ENCODE measurements at places on chromosomes 13 and 19.

DNA sequence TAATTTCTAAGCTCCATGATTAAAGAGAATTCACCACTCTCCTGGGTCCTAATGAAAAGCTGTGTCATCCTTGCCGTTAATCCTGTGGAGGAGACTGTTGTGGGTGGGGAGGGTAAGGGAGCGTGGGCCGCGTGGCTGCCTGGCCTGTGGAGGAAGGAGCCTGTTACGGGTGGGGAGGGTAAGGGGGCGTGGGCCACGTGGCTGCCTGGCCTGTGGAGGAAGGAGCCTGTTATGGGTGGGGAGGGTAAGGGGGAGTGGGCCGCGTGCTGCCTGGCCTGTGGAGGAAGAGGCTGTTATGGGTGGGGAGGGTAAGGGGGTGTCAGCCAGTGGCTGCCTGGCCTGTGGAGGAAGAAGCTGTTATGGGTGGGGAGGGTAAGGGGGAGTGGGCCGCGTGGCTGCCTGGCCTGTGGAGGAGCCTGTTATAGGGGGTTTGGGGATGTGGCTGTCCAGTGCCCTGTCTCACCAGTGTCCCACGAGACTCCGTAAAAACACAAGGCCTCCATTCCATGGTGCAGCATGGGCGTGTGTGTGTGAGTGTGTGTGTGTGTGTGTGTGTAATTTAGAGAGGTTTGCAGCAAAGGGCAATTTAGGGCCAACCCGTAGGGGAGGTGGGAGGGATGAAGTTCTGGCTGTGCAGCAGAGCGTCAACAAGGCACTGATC lies 15.6 kb upstream of the DCUN1D2 start:
- no peak for DNase-seq

- DNase-seq: no peak
Measured at GRCh38 chr13:28001049-28001448, 12.6 kb upstream of the URAD start.

- DNase-seq: no peak
Measured at GRCh38 chr19:31312009-31312676, 37.1 kb downstream of the TSHZ3 start.

DNA sequence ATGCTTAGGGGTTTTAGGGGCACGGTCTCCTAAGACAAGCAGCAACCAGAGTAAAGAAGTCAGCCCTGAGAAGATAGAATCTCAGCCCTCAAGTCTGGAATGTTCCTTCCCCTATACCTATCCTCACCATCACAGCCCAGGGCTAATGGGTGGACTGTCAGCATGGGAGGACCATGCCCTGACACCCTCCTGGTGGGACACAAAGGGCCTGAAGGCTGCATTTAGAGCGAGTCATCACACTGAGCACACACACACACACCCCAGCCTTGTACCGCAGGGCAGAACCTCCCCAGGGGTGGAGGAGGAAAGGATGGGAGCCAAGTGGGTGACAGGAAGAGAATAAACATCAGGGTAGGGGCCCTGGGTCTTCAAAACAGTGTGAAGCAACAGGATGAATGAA lies 174.8 kb upstream of the SERP2 start:
- DNase-seq: no peak

DNA sequence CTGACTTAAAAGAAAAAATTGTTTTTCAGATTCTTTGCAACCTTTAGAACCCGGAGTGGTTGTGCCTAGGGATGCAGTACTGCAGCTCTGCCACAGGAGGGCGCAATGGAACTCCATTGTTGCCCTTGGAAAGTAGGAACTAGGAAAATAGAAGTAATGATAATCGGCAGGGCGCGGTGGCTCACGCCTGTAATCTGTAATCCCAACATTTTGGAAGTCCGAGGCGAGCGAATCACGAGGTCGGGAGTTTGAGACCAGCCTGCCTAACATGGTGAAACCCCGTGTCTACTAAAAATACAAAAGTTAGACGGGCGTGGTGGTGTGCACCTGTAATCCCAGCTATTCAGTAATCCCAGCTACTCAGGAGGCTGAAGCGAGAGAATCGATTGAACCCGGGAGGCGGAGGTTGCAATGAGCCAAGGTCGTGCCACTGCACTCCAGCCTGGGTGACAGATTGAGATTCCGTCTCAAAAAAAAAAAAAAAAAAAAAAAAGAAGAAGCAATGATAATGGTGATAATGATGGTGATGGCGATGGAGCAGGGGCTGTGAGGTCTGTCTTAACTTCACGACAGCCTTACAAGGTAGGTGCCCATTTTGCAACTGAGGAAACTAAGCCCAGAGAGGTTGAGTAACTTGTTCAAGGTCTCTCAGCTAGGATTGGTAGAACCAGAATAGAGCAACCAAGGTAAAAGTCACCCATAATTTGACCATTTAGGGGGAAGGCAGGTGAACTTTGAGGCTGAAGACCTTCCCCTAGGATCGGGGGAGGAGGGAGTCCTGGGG lies 5.5 kb upstream of the ADAMTS10 start:
- DNase-seq: no peak

- no peak for DNase-seq
Measured at GRCh38 chr13:109853153-109853552, 66.8 kb upstream of the IRS2 start.

- DNase-seq: no peak
Measured at GRCh38 chr19:47094557-47095475, 18.8 kb downstream of the ZC3H4 start.

- DNase-seq: peak; percentile 60
Measured at GRCh38 chr19:3712663-3713611, 4.8 kb downstream of the TJP3 start.

GRCh38 chr19:16351133-16351809 lies 26.6 kb downstream of the KLF2 start:
- no peak for DNase-seq

DNA sequence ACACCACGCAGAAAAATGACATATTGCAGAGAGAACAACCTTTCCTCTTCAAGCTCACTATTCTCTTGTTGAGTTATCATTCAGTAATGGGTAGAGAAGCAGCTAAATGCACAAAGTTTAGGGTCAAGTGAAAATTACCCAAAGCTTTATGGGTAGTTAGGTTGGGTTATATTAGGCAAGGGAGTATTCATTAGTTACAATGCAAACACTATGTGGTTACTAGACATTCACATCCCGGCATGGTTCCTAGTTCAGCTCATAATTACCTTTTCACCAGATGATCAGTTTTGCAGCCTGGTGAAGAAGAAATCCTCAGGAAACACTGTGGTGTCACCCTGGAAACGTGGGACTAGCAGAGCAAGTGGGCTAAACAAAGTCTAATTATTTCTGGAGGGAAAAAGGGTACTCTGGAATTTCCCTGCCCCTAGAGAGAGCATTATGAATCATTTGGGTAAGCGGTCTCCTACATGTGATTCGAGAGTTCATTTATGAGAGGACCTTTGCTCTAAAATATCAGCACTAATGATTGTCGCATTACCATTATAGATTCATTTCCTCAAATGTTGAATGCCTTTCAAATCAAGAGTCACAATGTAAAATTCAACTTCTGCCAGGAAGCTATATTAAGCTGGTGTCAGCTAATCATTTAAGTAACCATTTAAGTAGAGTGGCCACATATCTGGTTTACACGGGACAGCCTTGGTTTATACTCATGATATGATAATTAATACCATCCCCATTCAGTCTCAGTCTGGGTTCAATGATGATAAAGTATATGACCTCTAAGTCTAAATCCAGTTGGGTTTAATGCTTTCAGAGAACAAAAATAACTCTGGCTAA lies 1208.0 kb downstream of the DIAPH3 start:
- DNase-seq: no peak

GRCh38 chr13:40113643-40114304 lies 458.3 kb downstream of the COG6 start:
- DNase-seq: no peak

DNA sequence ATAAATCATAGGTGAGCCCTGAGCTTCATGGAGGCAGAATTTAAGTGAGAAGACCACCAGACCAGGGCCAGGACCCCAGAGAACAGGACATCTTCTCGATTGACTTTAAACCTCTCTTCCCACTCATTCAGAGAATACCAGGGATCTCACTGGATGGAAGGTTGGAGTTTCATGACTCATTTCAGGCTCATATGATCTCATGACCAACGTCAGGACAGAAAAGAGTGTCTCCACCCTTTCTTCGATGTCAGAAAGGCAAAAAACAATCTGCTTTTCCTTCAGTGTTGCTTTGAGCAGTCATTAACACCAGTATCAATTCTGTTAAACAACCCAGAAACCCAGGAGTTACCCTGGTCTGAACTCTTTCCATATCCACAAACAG lies 361.0 kb downstream of the KLF12 start:
- no peak for DNase-seq

DNA sequence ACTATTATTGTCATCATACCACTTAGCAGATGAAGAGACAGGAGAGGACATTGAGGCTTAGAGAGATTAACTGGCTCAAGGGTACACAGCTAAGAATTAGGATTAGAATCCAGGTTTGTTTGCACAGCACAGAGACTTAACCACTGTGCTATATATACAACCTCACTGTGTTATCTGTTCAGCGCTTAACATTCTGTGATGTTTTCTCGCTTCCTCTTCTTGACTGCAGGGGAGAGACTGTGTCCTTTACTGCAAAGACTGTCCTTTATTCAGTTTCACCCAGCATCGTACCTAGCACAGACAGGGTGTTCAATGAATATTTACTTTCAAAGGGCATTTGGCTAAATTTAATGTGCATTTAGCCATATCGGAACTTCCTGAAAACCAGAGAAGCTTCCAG lies 54.9 kb upstream of the PCDH8 start:
- no peak for DNase-seq

DNA sequence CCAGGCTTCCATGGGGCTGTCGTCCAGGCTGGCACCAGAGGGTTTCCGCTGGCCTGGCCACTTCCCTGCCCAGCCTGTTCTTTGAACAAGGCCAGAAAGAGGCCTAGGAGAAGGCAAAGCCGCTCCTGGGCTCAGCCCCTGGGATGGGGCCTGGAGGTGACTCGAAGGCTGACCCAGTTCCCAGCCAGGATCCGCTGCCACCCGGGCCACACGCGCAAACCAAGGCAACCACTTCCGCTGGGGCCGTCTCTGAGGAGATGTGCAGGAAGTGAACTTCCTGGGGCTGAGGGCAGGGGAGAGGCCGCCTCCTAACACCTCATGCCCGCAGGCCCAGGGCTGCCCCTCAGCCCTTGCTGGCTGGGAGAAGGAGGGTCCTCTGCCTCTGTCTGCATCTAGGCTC lies 15.2 kb downstream of the PLEKHF1 start:
- DNase-seq: peak; percentile 74

DNA sequence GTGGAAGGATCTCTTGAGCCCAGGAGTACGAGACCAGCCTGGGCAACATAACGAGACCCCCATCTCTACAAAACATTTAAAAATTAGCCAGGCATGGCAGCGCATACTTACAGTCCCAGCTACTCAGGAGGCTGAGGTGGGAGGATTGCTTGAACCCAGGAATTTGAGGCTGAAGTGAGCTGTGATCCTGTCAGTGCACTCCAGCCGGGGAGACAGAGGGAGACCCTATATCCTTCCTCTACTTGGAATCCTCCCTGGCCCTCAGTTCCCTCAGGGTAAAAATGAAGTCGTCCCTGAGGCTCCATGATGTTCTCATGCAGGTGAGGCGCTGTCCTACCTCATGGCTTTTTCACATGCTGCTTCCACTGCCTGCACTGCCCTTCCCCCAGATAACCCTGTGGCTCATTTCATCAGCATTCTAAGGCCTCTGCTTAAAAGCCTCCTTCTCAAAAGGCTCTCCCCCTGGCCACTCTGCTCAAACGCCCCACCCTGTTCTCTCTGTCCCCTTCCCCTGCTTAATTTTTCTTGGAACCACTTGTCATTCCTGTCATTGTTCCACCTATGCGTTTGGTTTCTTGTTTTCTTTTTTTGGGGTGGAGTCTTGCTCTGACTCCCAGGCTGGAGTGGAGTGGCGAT lies 19.2 kb downstream of the DNM2 start:
- DNase-seq: no peak

- no peak for DNase-seq
Measured at GRCh38 chr13:110297011-110297410, 9.9 kb downstream of the COL4A1 start.

- no peak for DNase-seq
Measured at GRCh38 chr13:84640691-84641090, 758.4 kb upstream of the SLITRK1 start.

DNA sequence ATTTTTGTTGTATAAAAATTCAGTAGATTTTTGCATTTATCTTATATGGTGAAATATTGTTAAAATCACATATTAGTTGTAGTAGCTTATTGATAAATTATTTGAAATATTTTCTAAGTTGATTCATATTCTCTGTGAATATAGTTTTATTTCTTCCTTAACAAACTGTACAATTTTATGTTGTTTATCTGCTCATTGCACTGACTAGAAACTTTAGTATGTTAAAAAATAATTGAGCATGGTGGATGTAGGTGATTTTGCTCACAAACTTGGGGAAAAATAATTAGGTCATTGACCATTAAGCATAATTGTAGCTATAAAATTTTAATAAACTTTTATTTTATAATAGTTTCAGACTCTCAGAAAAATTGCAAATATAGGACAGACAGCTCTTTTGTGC lies 1445.3 kb upstream of the MIR17HG start:
- no peak for DNase-seq

GRCh38 chr13:106533101-106533942 lies 2.1 kb downstream of the EFNB2 start:
- DNase-seq: peak; percentile 87

GRCh38 chr13:113742445-113743120 lies 16.4 kb upstream of the TMEM255B start:
- DNase-seq: no peak

DNA sequence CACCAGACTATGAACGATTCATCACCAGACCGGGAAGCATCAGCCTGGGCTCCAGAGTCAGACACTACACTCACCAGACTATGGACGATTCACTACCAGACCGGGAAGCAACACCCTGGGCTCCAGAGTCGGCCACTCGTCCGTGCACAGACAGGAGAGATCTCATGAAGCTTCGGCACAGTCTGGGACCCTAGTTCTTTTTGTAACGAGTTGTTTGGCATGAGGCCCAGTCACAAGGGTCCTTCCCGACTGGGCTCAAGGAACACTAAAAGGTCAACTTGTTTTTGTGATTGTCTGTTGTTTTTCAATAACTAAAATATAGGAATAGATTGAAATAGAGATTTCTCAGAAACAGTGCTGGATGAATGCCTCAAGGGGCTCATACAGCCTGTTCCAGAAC lies 1141.6 kb upstream of the MIR17HG start:
- DNase-seq: no peak

- DNase-seq: peak; percentile 20
Measured at GRCh38 chr13:111480976-111481375, 160.5 kb downstream of the TEX29 start.

GRCh38 chr19:28874742-28875141 lies 338.2 kb downstream of the UQCRFS1 start:
- DNase-seq: no peak

DNA sequence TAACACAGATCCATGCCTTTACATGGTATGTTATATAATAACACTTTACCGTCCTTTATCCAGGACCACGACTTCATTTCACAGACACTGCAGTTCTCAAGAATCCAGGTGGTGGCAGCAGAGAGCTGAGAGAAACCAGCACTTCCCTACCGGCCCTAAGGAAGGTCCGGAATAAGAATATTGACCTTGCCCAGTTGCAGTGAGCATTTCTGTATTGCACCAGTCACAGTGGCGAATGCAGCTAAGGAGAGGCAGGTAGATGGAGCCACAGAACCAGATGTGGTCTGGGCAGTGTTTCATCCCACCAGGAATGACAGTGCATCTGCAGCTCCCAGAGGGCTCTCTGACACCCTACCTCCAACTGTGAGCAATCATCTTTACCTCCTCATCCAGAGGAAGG lies 44.6 kb downstream of the ZNF787 start:
- no peak for DNase-seq
